AG08395 (cell line): ENCODE measurements at places on chromosomes 16 and 17.

- DNase-seq: no peak
These were observed 271.6 kb downstream of the ABCC12 start for GRCh38 chr16:47884116-47884725.

GRCh38 chr17:69492410-69493071 is 78.0 kb downstream of the MAP2K6 start:
- peak; percentile 94 for DNase-seq

GRCh38 chr17:35510052-35510451 is 27.4 kb downstream of the SLFN12L start:
- DNase-seq: no peak

DNA sequence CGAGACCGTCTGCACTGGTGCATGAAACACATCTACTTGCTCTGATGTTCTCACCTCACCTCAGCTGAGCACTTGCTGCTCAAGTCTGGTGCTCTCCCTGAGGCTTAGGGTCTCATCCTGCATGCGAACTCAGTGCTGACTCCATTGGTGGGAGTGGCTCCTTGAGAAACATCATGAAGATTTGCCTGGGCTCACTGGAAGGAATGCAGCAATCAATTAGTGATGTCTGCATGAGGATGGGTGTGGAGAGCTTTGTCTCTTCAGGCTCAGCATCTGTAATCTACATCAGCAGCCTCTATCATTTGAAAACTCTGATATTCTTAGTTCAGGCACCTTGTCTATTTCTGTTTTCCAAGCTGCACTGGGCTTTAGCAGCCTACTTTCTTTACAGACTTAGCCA is 204.4 kb downstream of the IRF8 start:
- no peak for DNase-seq

GRCh38 chr17:34511265-34511664 is 68.1 kb upstream of the TMEM132E start:
- no peak for DNase-seq

- DNase-seq: no peak
These were observed 14.5 kb downstream of the ZFPM1 start for GRCh38 chr16:88467541-88467944.

- no peak for DNase-seq
These were observed 30.1 kb downstream of the SOCS1 start for GRCh38 chr16:11225677-11226549.
